ENCODE measurements at places on chromosomes 7 and 10.

DNA sequence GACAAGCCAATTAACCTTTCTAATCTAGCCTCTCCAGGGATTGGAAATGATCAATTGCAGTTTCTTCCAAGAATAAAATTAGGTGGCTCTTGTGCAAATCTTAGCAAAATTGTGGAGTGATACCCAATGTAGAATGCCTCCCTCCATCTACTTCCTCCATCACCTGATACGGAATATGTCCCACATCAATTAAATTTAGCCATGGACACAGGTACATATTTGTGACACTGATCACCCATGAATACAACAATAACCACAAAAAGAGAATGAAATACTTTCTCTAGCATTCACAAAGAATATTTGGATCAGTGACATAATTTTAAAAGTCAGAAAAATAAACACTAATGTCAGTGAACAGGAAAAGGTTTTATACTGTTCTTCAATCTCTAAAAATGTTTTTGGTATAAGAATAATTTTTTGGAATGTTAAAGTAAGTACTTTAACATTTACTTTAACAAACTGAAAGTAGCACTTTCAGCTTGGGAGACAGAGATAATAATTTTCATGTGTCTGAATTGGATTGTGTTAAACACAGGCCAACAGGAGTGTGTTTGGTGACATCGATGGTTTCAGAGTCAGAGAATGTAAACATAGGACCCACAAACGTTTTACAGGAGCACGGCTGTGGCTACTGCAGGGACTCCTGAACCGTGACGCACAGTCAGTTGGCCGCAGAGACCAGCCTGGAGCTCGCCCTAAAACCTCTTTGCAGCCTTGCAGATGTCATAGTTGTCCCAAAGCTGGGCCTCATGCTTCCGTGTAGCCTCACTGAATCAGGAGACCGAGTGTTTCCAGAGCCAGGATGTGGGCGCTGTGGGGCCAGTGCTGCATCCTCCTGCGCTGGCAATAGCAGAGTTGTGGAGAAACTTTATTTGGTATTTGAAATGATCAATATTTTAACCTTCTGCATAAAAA lies 7.2 kb downstream of the RBM20 start:
- DNase-seq: peak; percentile 16

DNA sequence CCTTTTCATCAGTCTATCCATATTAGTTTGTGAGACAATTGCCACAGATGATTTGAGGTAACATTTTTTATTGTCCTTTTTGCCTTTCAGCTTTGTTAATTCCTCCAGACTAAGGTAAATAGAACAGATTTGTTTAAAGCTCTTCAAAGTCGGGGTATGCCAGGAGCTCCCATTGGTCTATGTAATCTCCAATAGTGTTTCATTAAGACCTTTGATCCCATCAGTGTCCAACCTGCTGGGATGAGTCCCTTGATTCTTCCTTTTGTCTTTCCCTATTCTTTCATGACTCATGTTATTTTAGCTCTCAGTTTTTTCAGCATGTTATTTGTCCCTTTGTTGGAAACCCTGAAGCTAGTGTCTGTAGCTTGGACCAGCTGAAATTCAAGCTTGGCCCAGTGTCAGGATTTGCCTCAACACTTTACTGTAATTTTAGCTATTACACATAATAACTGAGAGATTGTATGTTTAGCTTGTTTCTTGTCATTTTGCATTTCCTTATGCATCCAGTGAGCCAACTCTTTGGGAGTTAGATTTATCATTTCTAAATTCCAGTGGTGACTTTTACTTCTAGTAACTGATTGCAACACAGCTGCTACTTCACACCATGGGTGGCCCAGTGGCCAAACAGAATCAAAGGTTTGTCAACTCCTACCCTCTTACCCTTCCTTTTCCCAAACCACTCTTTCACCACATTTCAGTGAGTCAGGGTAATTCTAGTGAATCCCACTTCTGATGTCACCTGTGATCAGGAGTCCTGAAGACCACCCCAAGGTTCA lies 15.3 kb downstream of the AGBL3 start:
- DNase-seq: no peak

GRCh38 chr10:4590807-4591206 lies 235.2 kb upstream of the AKR1E2 start:
- DNase-seq: no peak

DNA sequence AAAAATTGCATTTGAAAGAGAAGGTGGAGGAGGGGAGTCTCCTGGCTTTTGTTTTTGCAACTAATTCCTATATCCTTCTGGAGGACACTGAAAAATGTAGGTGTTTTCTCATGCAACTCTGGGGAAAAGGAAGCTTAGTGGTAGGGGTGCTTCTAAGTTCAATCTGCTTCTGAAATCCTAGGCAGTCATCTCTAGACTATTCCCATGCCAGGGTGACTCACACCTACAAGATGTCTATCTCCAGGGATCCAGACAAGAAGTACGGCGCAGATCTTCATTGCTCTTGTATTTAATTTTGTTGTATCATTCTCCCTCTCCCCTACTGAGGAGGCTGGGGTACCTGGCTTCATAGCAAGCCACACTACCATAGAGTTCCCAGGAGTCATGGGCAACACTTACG lies 258.8 kb downstream of the PHF14 start:
- DNase-seq: no peak

GRCh38 chr7:121887634-121888033 lies 14.7 kb downstream of the PTPRZ1 start:
- no peak for DNase-seq
